Upper lobe of left lung (tissue), 6 donors: ENCODE measurements at places on chromosomes 6 and 20. TPM values are rescaled to one million over a fixed set of nuclear protein-coding genes. Genes with fewer than 3 reads are reported as not detected.

DNA sequence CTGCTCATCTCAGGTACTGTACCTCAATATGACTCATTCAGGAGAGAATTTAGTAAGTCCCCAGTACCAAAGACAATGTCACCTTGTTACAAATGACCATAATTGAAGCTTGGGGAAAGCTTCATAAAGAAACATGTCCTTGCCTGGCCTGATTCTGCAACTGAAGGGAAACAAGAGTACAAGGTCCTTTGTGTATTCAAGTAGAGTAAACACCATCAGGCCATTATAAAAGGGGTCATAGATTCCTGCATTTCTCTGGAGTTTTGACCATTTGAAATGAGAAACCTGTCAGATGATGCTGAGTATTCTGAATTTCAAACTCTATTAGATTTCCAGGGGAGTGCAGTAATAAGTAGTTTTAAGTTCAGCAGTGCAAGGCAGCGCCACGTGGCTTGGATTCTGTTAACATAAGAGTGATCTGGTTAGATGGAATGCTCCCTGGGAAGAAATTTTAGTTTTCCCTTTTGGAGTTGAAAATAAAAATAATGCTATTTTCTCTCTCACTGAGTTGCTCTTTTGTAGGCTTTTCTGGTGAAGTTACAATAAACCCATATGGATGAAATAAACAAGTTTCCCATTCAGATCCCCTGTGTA is 1054.3 kb downstream of the EPHA7 start:
- no peak for DNase-seq
- H3K36me3 ChIP-seq: no peaks in the 10 kb centered on the region
- no peak overlapping the region for H3K27ac ChIP-seq
- H3K4me3 ChIP-seq: no peak overlapping the region
- H3K4me1 ChIP-seq: no peaks in the 10 kb centered on the region

- H3K4me3 ChIP-seq: no peak overlapping the region
- peaks cover 17% of the 10 kb centered on the region for H3K4me1 ChIP-seq
- H3K27me3 ChIP-seq: no peaks in the 10 kb centered on the region
Measured at GRCh38 chr6:41768545-41769308, 11.0 kb downstream of the FRS3 start.

DNA sequence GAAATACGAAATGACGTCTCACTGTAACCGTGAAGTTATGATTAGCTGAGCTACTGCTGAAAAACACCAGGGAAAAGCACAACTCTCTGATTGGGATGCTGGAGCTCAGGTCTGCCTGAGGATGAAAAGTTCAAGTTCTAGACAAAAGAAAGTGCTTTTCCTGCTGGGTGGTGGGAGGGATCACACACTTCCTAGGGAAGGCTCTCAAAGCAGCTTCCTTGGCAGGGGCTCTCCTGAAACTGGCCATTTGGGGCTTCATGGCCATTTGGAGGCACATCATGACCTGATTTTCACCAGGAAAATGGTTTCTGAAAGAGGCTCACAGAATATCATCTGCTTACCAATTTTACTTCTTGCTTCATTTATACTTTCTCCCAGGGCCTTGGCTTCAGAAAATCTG is 97.1 kb upstream of the KCNK16 start:
- no peaks in the 10 kb centered on the region for H3K4me1 ChIP-seq
- H3K27me3 ChIP-seq: no peaks in the 10 kb centered on the region
- no peak for DNase-seq

GRCh38 chr20:58741384-58741783 is 48.8 kb downstream of the NPEPL1 start:
- no peaks in the 10 kb centered on the region for H3K4me1 ChIP-seq
- DNase-seq: no peak
- no peak overlapping the region for H3K27ac ChIP-seq
- no peaks in the 10 kb centered on the region for H3K27me3 ChIP-seq

DNA sequence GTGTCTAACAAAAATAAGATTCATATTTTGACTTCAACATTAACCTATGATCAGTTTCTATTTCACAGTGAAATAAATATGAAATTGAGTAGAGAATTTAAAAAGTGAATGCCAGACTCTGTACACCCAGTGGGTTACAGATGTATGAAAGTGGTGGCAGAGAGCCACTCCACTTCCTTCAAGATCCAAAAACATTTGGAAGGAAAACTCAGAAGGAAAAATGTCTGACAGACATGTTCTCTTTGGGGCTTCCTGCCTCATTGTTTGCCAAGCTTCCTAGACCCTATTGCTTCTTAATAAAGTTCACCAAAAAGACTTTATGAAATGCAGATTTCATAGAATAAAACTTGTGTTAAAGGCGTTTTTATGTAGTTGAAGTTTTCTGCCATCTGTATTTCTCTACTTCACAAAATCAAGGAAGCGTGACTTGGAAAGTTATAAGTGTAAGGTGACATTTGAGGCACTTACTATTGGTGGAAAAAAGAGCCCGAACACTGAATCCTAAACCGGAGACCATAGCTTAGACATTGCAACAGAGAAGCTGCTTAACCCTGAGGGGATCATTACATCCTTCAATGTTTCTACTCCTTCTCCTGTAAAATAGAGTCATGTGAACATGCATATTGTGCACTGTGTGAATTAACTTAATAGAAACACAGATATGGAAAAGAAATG is 12.8 kb downstream of the HMGCLL1 start:
- no peaks in the 10 kb centered on the region for H3K4me1 ChIP-seq
- DNase-seq: no peak
- no peaks in the 10 kb centered on the region for H3K27me3 ChIP-seq
- no peaks in the 10 kb centered on the region for H3K36me3 ChIP-seq

- H3K36me3 ChIP-seq: no peaks in the 10 kb centered on the region
- no peaks in the 10 kb centered on the region for H3K27me3 ChIP-seq
- no peak overlapping the region for H3K27ac ChIP-seq
- DNase-seq: no peak
Measured at GRCh38 chr6:161353208-161353613, 79.3 kb upstream of the AGPAT4 start.

DNA sequence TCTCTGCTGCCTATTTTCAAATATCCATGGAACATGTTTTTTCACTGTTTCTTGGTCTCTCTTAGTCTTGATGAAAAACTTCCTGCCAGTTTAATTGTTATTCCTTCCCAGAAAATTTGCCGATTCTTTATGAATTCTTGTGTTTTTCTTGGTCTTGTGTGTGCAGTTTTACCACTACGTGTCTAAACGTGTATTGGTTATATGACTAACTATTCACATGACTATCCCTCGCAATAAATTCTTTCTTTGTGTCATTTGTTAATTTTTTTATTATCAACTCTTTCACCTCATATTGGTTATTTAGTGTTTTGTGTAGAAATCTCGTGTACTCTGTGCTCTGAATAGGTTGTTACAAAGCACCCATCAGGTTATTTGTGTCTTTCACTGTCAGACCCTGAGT is 315.4 kb downstream of the HAO1 start:
- no peak for DNase-seq
- H3K36me3 ChIP-seq: no peaks in the 10 kb centered on the region
- peaks cover 3% of the 10 kb centered on the region for H3K4me1 ChIP-seq
- H3K27me3 ChIP-seq: no peaks in the 10 kb centered on the region
- no peak overlapping the region for H3K27ac ChIP-seq

DNA sequence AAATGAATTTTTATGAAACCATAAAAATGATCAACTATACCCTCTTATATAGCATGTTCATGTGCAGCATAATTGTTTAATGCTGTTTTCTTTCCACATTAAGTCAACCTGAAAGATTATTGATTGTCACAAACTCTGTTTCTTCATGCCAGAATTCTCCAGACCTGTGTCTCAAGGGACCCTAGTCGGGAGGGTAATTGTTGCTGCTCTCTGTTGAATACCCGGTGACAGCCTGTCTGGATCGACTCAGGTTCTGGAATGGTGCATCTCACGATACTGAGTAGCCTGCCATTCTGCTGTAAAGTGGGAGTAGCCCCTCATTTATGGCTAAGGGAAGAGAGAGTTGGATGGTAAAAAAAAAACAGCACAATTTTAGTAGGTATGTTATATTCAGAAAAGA is 449.9 kb upstream of the SOX4 start:
- no peaks in the 10 kb centered on the region for H3K27me3 ChIP-seq
- no peak for DNase-seq
- no peaks in the 10 kb centered on the region for H3K4me1 ChIP-seq
- H3K27ac ChIP-seq: no peak overlapping the region
- H3K4me3 ChIP-seq: no peak overlapping the region

DNA sequence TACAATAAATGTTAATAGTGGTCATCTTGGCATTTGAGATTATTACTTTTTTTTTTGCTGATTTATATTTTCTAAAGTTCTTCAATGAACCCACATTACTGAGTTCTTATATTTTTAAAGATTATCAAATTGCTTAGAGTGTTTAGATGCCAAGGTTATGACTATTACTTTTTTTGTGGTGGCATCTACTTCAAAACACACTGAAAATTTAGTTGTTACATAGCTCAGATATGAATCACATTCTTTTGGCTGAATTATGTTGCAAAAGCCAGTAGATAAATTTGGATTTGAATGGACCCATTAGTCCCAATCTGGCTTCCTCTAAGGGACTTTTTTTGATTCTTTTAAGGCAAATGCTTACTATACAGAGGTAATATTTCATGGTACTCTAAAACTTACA is 8.9 kb downstream of the UTRN start:
- H3K4me1 ChIP-seq: peaks cover 31% of the 10 kb centered on the region
- no peak for DNase-seq
- no peak overlapping the region for H3K4me3 ChIP-seq
- no peaks in the 10 kb centered on the region for H3K27me3 ChIP-seq
- H3K36me3 ChIP-seq: no peaks in the 10 kb centered on the region

The TCF21 gene
- 18.9 TPM for total RNA-seq

The THBS2 gene
- 5.3 TPM for total RNA-seq
